ENCODE measurements at places on chromosomes 1 and 21. TPM values are rescaled to one million over a fixed set of nuclear protein-coding genes. Genes with fewer than 3 reads are reported as not detected.

Gene NOS1AP
- polyA plus RNA-seq, result 10.2 TPM

GRCh38 chr1:212500351-212500750 is 67.6 kb downstream of the NENF start:
- no peak for DNase-seq

GRCh38 chr1:167837326-167837725 is 76.6 kb downstream of the ADCY10 start:
- no peak for DNase-seq

Gene ZMYND12
- 4.6 TPM for polyA plus RNA-seq

Gene ATAD3B
- polyA plus RNA-seq, result 8.1 TPM
